Left renal cortex interstitium (tissue), 4 donors: ENCODE measurements at places on chromosomes 6 and 20.

DNA sequence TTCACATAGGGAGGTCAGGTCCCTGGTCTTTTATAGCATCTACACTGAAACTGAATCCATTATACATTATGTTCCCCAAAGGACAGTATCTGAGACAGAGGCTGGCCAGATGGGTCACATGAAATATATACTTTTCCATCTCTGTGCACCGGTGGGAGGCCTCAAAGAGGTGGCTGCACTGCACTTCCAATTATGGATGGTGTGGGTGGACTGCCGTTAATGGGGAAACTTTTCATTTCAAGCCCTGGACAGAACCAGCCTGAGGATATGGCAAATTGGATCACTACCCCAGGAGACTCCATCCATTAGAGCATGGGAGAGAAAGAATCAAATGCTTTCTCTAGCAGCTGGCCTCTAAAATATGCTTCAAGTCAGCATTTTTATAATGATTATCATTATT is 280.5 kb upstream of the OPRM1 start:
- DNase-seq, result no peak

- DNase-seq, result no peak
These were observed 9.8 kb downstream of the MMUT start for GRCh38 chr6:49453221-49453620.

GRCh38 chr6:116221911-116222310 is 32.0 kb downstream of the TSPYL4 start:
- no peak for DNase-seq

GRCh38 chr6:6221787-6222535 is 98.5 kb downstream of the F13A1 start:
- no peak for DNase-seq

DNA sequence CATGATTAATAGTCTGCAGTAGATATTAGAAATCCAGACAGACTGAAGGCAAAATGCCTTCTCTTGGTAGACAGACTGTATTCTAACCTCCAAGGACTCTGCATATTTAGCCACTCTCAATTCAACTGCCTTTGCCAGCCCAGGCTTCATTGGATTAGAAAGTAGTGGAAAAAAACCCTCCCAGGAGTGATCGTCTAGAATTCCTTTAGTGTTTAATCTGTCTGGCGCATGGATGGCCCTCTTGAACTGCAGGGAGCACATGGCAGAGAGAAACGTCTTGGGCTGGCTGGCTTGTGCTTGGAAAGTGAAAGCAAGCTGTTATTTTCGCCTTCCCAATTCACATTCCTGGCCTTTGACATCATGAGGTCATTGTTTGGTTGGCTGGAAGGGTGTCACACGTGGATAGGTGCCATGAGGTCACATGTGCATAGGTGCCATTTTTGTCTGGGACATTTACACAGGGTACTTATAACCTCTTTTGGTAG is 30.9 kb upstream of the NEDD9 start:
- DNase-seq, result no peak
